ENCODE measurements at places on chromosomes 4 and X.

- DNase-seq, result no peak
Observed at GRCh38 chr4:37653601-37654000, 32.6 kb downstream of the RELL1 start.

DNA sequence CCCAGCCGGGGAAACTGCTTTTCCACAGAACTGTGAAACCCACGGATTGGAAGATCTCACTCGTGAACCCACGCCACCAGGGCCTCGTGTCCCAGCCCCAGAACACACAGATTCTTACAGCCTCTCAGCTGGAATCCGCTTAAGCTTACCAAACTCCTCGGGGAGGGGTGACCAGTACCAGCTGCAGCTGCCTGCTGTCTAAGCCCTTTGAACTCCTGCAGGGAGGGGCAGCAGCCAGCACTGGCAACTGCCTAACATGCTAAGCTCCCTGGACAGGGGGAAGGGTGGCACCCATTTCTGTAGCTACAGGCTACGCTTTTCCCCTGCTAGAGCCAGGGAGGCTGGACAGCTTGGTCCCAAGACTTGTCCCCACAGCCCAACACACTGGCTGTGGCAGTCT is 38.4 kb downstream of the TBL1X start:
- no peak for DNase-seq

- peak; percentile 33 for DNase-seq
Observed at GRCh38 chr4:171812665-171813525, at the start of gene GALNTL6. GALNTL6 (plus strand) TSS chr4:171813404.

GRCh38 chr4:88792268-88792781 is 94.7 kb upstream of the NAP1L5 start:
- no peak for DNase-seq

- DNase-seq, result peak; percentile 69
Observed at GRCh38 chr4:52038103-52038912, at the start of gene SGCB. SGCB (minus strand) TSS chr4:52038299; CDS start chr4:52038259, 40 bp downstream.

DNA sequence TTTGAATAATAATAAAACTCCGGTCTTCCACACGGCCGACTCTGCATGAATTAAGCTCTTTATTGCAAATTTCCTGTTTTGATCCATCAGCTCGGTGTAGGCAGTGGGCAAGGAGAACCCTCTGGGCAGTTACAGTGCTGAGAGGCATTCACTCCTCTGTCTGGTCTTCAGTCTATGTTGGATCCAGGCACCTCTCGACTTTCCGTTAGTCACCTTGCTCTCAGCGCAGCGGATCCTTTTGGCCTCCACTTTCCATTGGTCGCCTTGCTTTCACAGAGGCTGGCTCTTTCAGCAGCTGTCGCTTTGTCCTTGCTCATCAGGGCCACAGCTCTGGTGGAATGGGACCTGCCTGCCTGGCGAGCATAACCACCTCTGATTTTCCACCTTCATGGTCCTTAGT is 52.9 kb downstream of the TRMT44 start:
- no peak for DNase-seq

DNA sequence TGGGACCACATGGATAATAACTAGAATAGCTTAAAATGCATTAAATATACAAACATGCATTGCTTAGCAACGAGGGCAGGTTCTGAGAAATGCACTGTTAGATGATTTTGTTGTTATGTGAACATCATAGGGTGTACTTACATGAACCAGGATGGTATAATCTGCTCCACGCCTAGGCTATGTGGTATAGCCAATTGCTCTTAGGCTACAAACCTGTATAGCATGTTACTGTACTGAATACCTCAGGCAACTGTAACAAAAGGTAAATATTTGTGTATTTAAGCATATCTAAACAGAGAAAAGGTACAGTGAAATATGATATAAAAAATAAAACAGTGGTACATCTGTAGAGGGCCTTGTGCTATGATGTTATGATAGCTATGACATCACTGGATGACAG is 169.2 kb upstream of the IL15 start:
- no peak for DNase-seq

GRCh38 chr4:150569998-150570535 is 11.9 kb upstream of the MAB21L2 start:
- DNase-seq, result no peak

DNA sequence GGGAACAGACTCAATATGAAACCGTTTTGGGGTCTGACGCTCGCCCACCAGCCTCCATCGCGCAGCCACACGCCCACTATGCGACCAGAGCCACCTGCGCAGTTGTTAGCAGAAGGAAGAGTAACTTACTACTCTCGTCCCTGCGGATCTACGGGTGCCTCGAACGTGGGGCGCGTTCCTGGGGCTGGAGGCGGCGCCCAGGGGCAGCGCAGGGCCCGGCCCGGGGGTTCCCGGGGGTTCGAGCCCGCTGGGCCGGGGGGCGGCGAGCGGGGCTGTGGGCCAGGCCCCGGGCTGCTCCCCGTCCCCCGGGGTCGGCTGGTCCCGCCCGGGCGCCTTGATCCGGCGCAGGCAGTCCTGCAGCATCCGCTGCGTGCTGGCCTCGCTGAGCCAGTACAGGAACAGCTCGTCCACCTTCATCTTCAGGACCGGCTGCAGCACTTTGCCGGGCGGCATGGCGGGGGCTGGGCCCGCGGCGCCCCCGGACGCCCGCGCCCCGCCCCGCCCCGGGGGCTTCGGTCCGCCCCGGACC is 404 bp downstream of the PPP2R3B start:
- peak; percentile 26 for DNase-seq

- no peak for DNase-seq
Observed at GRCh38 chr4:53932796-53933610, 131.4 kb downstream of the CHIC2 start.

- peak; percentile 49 for DNase-seq
Observed at GRCh38 chrX:140762061-140762460, 52.5 kb downstream of the LINC00632 start.

- DNase-seq, result no peak
Observed at GRCh38 chr4:2226261-2226660, 15.7 kb downstream of the HAUS3 start.

DNA sequence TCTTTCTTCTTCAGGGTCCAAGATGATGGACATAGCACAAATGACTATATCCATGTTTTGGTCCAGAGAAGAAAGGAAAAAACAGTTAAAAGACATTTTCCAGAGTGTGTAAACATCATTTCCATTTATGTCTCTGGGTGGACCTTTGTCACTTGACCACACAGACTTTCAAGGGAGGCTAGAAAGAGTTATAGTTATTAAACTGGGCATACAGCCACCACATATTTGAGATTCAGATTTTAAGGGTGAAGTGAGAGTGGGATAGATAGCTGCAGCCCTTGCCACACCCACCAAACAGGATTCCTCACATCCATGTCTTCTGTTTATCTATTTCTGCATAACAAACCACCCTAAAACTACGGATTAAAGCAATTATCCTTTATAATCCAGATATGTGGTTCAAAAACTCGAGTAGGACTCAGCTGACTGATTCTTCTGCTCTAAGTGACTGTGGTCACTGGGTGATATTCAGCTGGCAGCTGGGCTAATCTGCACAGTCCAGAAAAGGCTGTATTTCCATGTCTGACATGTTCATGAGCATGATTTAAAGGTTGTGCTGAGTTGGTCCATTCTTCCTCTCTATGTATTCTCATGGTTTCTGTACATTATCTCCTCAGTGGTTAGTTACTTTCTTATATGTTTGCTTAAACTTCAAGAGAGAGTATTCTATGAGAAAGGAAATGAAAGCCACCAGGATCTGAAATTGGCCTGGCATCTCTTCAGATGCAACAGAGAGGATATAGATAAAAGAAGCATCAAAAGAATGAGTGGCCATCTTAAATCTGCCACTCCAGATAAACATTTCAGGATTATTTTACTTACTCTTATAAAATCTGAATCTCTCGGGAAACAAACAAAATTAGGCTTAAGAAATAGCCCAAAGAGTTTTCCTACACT is 459.8 kb upstream of the CTSO start:
- no peak for DNase-seq

DNA sequence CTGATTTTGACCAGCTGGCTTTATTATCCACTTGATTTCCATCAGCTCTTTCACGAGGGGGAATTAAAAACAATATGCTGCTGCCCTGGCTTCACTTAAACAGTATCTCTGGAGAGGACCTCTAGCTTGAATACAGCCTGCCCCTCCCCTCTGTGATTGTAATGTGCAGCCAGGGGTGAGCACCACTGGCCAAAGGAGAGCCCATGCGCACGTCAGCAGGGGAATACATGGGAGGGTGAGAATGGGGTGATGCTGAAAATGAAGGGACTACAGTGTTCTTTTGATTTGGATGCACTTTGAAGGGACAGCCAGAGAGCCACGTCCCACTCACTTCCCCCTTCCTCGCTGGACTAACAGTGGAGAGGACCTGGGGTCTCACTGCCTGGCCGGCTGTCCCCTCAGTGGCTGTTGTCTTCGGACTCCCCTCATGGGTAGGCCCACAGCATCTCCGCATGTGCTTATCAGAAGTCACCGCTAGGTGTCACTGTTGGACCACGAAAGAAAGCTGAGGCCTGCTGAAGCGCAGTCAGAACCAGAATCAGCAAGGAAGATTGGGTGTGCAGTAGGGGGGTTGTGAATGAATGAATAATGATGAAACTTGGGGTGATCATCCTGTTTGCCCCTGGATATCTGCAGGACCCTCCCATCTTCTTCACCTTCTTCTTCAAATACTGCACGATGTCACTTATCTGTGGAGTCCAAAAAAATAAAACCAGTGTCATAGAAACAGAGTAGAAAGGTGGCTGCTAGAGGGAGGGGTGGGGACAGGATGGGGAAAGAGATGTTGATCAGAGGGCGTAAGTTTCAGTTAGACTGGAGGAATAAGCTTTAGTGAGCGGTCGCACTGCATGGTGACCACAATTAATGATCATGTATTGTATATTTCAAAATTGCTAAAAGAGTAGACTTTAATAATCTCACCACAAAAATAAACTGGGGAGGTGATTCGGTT is 32.8 kb downstream of the CLCN4 start:
- DNase-seq, result peak; percentile 74

DNA sequence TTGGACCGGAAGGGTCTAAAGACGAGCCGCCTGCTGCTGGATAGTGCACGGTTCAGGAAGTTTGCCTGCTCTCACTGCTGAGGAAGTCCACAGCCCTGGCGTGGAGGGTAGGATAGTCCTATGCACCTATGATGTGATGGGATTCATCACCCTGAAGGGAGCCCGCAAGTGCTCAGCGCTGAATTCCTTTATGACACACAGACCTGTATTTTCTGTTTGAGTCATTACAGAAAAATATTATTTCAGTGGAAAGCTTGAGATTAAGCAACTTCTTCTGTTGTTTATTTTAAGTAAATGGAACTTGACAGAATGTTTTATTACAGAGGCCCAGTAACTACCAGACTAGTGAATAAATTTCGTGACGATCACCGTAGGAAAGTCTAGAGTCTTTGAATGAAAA is 123.2 kb downstream of the TRIML1 start:
- no peak for DNase-seq

DNA sequence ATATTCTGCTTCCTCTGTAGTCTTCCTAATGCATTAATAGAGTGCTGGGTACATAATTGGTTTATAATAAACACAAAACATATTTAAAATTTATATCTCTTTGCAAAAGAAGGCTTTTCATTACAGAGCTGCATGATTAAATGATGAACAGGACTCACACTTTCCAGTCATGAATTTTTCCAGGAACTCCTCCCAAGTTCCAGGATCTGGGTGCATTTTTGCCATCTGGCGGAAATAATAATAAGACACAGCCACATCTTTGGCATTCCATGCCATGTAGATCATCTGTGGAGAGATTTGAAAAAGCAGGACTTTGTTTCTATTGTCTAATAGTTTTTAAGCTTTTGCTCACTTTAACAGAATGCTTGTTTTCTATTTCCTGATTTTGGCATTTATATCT is 40.2 kb upstream of the SULT1B1 start:
- DNase-seq, result no peak

- DNase-seq, result no peak
Observed at GRCh38 chrX:65586491-65586890, 51.9 kb upstream of the LAS1L start.

GRCh38 chrX:40291553-40291952 is 193.8 kb upstream of the BCOR start:
- no peak for DNase-seq

DNA sequence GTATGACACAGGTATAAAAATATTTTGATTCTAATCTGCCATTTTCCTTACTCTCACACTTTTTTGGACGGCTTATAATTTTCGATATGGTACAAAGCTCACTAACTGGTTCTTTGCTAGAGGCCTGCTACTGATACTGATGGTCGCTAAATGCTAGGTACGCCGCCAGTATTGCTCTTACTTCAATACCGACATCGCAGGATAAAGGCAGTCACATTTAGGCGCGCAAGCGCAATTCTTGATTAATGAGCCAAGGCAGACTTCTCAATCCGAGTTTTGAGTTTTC is 557 bp upstream of the USP38 start:
- DNase-seq, result no peak

DNA sequence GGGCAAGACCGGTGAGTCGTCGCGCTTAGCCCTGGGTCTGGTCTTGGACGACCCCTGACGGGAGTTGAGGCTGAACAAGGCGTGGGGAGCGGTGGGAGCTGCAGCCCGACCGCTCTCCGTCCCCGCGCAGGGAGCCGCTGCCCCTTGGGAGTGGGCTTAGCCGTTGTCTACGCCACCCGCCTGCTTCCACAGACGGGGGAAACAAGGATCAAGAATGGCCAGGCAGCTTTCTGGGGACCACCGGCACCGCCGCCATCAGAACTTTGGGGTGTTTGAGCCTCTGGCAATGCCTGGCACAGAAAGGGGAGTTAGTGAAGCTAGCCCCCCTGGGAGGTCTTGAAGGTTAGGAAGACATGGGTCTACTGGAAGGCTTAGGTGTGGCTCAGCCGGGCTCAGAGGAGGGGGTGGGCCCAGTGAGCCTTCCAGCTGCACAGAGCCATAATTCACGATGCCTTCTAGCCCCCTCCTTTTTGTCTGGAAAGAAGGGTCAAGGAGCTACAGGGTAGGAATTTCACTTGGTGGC is 583 bp downstream of the RASL11B start:
- no peak for DNase-seq

DNA sequence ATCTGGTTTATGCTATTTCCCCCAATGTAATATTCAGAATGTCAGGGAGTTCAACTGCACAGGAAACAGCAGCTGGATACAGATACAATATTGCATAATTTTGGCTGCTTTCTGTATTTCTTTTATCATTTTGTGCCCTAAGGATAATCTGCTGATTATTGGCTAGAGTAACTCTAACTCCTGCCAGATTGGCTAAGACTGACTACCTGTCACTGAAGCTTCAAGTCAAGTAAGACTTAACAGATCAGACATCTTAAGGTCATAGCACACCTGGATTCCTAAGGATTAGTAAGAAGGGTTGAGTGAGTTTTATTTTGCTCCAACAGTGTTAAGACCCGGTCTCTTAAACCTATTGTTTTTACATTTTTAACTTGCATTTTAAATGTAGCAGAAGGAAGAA is 136.8 kb downstream of the KLF8 start:
- no peak for DNase-seq

GRCh38 chr4:81634766-81635549 is 163.3 kb upstream of the RASGEF1B start:
- no peak for DNase-seq

Data from endothelial cell (in vitro differentiated cells).